NCI-H774 (cell line): ENCODE measurements at places on chromosomes 7 and 10.

DNA sequence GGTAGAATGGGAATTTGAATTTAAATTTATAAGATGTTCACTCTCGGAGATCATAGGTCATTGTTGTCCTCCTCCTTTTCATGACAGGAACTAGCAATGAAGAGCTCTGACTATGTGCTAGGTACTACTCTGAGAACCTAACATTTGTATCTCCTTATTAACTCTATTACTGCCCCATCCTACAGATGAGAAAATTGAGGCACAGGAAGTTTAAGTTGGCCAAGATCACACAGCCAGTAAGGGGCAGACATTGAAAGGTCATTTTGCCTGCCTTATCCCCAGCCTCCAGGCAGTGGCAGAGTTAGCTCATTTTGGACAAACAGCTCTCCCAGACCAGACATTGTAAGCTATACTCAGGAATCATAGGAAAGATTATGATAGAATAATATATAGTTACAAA lies 6.0 kb downstream of the SRGN start:
- no peak for DNase-seq

- DNase-seq = no peak
Measured at GRCh38 chr7:55517191-55517633, 55.1 kb downstream of the VOPP1 start.

- no peak for DNase-seq
Measured at GRCh38 chr10:116980041-116980440, 24.9 kb downstream of the SHTN1 start.

GRCh38 chr7:105802604-105803428 lies 73.6 kb downstream of the ATXN7L1 start:
- DNase-seq = no peak

DNA sequence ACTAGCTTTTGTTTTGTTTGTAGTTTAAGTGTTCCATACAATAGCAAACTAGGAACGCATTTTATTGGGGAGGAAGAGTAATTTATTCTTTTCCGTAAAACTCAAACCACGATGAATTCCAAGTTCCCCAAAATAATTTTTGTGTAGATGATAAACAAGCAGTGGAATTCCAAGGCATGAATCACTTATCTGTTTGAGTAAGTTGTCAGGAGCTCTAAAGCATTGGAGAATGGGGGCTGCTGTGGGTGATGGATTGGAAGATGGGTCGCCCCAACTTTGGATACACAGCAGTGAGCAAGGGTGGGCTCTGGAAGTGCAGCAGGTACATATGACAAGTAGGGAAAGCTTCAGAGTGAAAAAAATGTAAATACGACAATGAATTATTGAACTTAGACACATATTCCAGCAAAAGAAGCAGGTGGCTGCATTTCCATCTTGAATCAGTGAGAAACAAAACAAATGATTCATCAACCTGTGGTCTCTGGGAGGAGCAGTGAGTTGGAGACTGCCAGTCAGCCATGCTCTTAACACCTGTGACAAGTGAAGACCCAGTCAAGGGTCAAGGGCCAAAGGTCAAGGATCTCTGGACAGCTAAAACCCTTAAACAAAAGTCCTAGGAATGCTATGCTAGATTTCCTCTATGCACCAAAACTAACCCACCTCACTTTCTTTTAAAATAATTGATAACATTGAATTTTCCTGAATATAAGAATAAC lies 34.2 kb upstream of the ADRB1 start:
- no peak for DNase-seq

DNA sequence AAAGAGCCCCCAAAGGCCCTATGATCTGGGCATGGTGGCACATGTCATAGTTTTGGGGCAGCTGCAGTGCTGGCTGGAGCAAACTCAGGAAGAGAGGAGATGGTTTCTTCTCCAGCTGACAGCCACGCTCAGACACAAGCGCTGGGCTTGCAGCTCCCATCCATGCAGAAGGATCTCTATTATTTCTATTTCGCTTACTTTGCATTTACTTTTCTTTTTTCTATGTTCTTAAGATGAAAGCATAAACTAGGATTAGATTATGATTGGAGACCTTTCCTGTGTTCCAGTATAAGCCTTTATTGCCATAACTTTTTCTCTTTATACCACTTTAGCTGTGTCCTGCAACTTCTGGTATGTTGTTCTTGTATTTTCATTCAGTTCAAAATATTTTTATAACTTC lies 5.0 kb downstream of the JAKMIP3 start:
- DNase-seq = no peak

- DNase-seq = no peak
Measured at GRCh38 chr7:12470930-12471329, 67.3 kb upstream of the VWDE start.

DNA sequence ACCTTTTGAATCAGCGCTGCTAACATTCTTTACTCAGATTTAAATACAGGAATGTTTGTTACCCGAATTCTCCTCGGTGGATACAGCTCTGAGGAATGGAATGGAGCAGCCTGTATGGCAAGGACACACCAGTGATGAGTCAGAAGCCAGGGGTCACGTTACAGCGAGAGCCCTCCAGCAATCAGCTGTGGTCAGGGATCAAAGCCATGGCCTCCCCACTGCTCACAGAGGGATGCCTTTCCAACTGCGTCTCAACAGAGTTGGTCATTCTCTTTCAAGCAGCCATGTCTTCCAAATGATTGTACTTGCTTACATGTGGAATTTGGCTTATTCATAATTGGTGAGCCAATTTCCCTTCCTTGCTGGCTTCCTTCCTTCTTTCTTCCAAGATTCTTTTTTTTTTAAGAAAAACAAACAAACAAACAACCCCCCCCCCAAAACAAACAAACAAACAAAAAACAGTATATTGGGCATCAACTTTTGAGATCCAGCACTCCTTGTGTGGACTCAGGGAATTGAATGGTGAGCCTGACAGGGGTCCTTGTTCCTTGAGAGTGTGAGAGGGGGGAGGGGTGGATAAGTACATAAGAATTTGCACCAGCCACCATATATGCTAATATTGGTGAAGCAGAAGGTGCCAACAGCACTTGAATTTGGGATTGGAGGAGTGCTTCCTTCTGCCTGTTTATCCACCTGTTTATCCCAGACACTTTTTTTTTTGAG lies 100.2 kb downstream of the ATXN7L1 start:
- no peak for DNase-seq

DNA sequence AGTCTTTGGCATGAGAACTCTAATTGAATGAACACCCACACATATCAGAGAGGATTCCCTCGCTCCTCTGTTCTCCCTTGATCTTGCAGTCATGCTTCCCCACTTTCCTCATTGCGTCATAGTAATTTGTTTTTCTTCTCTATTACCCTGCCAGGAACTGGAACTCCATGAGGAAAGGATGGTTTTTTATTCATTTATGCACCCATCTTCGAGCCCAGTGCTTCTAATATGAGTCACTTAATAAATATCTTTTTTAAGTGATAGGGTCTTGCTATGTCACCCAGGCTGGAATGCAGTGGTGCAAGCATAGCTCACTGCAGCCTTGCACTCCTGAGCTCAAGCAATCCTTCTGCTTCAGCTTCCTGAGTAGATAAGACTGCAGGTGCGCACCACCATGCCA lies 83.5 kb downstream of the OTUD1 start:
- DNase-seq = no peak

DNA sequence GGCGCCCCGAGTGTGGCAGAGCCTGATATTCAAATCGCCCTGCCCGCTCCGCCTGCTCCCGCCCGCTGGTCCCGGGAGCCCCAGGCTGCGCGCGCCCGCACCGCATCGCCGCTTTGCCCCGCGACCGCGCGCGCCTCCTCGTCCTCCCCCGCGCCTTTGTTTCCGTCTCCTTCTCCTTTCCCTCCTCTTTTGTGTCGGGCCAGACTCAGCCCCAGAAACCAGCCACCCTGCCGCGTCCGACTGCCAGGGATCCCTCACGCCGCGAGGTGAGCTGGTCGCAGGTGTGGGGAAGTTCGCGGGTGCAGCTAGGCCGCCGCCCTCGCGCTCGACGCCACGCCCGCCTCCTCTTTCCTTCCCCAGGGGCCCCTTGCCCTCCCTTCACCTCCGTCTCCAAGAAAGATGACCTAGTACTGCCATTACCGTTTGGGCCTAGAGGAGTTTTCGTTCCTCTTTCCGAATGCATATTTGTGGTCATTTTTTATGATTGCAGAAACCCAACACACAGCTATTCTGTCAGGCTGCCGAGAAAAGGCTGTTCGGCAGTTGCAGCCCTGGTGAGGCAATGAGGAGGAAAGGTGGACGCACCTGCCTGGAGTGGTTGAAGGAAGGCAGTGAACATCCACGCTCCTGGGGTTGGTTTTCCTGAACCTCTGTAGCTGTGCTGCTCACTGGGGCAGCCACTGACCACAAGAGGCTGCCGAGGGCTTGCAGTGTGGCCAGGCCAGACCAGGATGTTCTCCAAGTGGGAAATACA lies 107.3 kb downstream of the SNX10 start:
- DNase-seq = peak; percentile 56

- DNase-seq = no peak
Measured at GRCh38 chr10:17814973-17815372, 5.8 kb downstream of the MRC1 start.

- DNase-seq = no peak
Measured at GRCh38 chr7:145700488-145700887, 416.1 kb upstream of the CNTNAP2 start.
